ENCODE measurements at places on chromosomes 16 and 17.
A peak's percentile ranks its signal among the peaks of the same experiment; 100 is the strongest.

DNA sequence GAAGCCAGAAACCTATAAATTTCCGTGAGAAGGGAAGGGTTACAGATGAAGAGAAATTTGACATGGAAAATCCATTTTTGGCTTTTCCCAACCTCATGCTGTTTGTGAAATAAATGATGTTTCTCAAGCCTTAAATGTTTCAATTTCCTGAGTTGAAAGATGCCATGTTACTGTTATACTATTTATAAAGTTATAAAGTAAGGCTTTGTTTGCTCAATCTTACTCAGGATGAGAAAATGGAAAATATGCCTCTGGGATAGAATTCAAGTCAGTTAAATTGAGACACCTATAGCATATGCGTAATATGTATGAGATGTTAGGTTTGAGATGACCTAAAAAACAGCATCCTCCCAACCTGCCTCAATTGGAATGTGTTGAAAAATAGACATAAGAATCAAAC lies 19.9 kb upstream of the FAM20A start:
- no peak for DNase-seq

DNA sequence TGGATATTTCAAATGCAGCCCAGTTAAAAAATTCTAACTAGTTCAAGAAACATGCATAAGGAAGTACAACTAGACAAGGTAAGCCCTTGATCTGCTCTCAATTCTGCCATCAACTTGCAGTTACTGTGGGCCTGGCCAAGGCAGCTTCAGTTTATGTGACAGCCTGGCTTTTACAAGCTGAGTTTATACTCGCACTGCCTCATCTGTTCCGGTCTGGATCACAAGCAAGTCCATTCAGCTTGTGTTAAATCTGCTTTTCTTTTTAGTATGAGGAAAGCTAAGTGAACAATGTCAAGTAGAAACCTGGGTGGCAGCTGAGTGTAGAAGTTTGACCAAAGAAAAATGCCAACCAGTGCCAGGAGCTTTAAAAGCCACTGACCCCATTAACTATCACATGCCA lies 76.6 kb upstream of the CORO6 start:
- no peak for DNase-seq

- DNase-seq = no peak
Observed at GRCh38 chr16:31295206-31295605, 35.4 kb downstream of the ITGAM start.

DNA sequence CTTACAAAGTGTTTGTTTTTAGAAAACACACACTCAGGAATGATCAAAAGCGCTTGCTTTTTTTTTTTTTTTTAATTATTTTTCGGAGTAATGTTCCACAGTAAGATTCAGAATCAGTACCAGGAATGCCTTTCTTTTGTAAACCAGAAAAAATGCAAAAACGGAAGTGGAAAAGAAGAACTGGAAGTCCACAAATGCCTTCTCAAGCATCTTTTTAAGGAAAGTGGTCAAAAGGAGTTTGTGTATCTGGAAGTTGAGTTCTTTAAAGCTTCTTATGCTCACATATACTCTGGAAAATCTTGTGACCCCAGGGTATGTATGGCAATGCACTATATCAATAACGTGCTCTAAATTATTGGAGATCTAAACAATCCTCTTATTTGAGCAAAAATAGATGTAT lies 126.0 kb downstream of the ABCA8 start:
- DNase-seq = no peak

- no peak for DNase-seq
Observed at GRCh38 chr17:6408735-6409134, 26.2 kb downstream of the AIPL1 start.

- DNase-seq = no peak
Observed at GRCh38 chr17:45718791-45719190, 65.3 kb upstream of the CRHR1 start.

- DNase-seq = no peak
Observed at GRCh38 chr16:87350681-87351319, 32.8 kb downstream of the FBXO31 start.

GRCh38 chr16:85571813-85572619 lies 41.1 kb upstream of the GSE1 start:
- DNase-seq = no peak

DNA sequence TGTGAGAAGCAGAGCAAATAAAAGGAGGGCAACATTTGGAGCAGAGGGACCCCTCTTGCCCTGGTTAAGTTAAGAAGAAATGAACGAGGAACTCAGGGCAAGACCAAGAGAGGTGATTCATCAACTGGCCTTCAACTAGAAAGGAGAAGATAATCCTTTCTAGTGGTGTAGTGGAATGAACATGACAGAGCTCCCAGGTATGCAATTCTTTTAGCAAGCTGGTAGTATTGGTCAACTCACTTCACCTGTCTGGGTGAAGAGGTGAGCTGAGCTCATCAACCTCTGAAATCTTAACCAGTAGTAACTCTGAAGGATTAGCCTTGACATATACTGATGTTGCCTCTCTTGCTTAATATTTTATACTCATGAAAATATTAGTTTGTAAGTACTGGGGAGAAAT lies 1024.7 kb upstream of the GOT2 start:
- DNase-seq = no peak

DNA sequence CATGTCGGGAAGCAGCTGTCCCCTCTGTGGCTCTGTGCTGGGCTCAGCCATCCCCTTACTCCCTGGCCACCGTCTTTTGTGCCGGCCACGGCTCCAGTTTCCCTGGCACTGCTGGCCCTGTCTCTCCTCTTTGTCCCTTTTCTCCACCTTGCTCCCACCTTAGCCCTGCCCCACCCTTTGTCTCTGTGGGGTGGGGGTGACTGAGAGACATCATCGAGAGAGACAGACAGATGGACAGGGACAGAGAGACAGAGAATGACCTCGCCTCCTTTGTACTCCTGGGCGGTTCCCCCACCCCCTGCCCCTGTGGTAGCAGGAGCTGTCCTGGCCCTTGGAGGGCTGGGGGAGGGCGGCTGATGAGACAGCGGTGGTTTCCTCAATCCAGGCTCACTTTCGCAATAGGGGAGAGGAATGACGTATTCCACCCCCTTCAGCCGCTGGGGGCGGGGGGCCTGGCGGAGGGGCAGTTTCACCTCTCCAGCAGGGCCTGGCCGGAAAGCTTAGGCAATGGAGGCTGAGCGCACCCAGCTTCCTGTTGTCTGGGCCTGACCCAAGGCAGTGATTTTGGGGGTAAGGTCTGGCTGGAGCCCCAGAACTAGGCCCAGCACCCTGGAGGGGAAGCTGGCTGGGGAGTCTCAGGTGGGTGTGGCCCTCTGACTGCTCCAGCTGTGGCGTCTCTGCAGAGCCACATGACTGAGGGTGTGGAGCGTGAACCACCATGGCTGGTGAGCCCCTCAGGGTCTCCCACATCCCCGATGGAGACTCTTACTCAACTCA lies 7.3 kb downstream of the FMNL1 start:
- DNase-seq = peak; percentile 95

- DNase-seq = peak; percentile 75
Observed at GRCh38 chr17:35540589-35541404, 3.3 kb upstream of the SLFN12L start.

GRCh38 chr17:81302861-81303333 lies 7.8 kb upstream of the SLC38A10 start:
- DNase-seq = no peak

GRCh38 chr17:7437950-7438614 lies 1.2 kb upstream of the FGF11 start:
- DNase-seq = peak; percentile 60

- peak; percentile 80 for DNase-seq
Observed at GRCh38 chr17:81513753-81514488, 1.3 kb upstream of the ACTG1 start.

GRCh38 chr16:73804456-73804855 lies 492.2 kb upstream of the PSMD7 start:
- no peak for DNase-seq

- DNase-seq = no peak
Observed at GRCh38 chr16:79037521-79038373, 562.8 kb downstream of the MAF start.

- DNase-seq = no peak
Observed at GRCh38 chr16:8590811-8591210, 500 bp upstream of the TMEM114 start.

DNA sequence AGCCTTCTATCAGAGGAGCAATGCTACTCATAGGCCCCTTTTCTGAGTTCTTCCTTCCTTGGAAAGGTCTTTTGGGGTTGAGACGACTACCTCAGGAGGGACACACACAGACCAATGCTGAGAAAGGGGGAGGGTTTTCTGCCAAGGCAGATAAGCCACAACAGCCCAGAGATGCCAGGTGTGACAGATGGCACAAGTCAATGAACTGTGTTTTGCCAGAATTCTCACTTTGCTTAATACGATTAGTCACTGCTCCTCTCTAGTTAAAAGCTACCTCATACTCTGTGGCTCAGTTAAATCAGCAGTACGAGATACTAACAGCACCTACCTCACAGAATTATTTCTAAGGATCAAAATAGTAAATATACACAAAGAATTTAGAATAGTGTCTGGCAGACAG lies 8.0 kb downstream of the BRD7 start:
- DNase-seq = no peak

DNA sequence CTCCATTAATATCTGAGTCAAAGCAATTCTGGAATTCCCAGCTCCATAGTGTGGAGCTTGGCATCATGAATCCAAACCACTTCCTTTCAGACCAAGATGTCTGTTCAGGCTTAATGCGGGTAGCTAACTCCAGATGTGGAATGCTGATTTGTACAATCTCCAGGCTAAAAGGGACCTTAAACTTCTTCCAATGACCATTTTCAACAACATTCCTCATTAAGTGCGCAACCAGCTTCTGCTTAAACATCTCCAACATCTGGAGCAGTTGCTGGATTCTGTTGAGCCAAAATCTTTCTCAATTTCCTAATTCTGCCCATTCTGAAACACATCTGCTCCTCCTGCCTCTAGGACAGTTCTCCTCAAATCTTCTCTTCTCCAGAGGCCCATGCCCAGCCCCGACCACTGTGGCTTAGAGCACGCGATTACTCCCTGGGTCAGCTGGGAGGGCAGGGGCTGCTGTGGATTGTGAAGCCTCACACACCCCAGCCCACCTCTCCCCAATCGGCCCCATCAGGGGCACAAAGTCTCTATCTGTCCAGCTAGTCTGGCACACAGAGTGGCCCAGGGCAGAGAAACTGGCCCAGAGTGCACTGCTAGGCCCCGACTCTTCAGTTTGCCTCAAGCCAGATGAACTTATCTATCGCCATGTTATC lies 36.2 kb downstream of the ASPA start:
- no peak for DNase-seq

- DNase-seq = no peak
Observed at GRCh38 chr17:50903604-50904517, 37.7 kb upstream of the TOB1 start.

DNA sequence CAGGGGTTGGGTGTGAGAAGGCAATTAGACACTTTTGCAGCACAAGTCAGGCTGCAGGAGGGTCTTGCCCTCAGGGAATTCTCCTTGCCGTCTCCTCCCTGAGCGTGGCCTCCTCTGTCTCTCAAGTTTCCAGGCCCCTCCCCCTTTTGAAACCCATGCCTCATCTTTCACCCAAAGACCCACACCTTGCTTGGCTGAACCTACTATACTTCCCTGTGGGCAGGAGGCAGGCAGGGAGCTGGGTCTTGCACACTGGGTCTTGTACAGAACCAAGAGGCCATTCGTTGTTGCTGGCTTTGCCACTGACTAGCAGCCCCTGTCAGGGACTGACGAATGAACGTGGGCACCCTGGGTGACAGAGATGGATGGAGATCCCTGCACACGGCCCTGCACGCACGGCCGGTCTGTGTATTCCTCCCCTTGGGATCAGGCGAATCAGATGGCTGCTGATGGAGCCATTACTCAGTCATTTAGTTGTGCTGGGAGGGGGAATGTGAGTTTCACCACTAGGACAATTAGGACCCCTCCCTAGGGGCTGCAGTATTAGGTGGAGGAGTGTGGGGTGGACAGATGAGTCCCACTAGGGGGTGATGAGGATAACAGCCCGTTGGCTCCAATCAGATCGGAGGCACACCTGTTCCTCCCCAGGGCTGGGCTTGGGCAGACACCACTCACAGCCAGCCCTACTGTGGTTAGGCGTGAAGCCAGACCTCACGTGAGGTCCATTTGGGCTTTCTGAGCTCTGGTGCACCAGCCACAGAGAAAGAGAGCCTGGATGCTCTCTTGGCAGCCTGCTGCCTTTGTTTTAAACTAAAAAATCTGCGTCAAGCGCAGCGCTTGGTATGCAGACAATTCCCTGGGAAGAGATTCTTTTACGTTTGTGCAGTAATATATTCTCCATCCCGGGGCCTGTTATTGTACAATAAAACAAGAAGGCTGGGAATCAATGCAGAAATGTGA lies 167.7 kb upstream of the WSCD1 start:
- DNase-seq = no peak

GRCh38 chr17:82097184-82097918 lies 685 bp downstream of the FASN start:
- peak; percentile 44 for DNase-seq

DNA sequence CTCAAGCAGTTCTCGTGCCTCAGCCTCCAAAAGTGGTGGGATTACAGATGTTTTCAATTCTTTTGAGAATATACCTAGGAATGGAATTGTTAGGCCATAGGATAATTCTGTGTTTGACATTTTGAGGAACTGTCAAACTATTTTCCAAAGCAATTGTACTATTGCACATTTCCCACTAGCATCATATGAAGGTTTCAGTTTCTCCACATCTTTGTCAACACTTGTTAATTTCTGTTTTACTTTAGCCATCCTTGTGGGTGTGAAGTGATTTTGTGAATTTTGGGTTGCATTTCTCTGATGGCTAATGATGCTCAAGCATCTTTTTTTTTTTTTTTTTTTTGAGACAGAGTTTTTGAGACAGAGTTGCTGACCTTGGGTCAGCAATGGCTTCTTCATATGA lies 6.2 kb downstream of the NT5M start:
- DNase-seq = no peak

- DNase-seq = no peak
Observed at GRCh38 chr17:1362964-1363363, 37.1 kb downstream of the YWHAE start.

GRCh38 chr17:31541559-31541958 lies 150.1 kb downstream of the RAB11FIP4 start:
- no peak for DNase-seq

DNA sequence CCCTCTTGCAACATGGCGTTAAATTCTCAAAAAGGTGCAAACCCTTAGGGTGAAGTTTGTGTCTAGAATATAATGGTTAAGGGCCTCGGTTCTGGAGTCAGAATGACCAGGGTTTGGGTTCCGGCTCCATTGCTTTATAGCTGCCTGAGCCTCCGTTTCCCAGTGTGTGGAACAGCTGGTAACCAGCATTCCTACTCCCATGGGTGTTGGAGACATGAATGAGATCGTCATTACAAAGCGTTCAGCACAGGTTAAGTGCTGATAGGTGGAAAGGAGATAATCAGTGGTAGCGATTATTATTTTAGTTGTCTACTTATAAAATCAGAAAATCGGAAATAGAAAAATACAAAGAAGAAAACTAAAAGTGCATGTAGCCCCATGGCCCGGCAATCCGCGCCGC lies 23.5 kb upstream of the ZCCHC14 start:
- no peak for DNase-seq

GRCh38 chr17:32279891-32280716 lies 14.5 kb downstream of the RHBDL3 start:
- no peak for DNase-seq

GRCh38 chr17:33192951-33193911 lies 99.9 kb downstream of the ASIC2 start:
- no peak for DNase-seq
